Activated CD8-positive, alpha-beta memory T cell treated with anti-CD3 and anti-CD28 coated beads for 4 hours (primary cell): ENCODE measurements at places on chromosomes 2 and 18.

DNA sequence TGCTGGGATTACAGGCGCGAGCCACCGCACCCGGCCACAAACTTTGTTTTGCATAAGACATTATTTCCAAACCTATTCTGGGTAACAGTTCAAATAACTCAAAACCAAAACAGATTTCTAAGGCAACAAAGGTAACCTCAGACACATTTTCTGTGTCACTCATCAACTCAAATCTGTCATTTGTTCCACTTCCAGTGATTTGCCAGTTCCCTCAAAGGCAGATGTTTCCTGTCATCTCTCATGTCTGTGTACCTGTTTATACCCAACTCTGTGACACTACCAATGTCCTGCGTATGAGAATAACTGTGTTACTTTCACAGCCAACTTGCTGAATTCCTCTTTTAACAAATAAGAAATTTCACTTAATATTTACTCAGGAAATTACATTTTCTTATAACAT, 54.4 kb downstream of the SCN3A start:
- DNase-seq: no peak

GRCh38 chr2:208006337-208006736, 19.0 kb downstream of the PLEKHM3 start:
- DNase-seq: no peak

- no peak for DNase-seq
Observed at GRCh38 chr18:59458575-59458974, 99.5 kb upstream of the LMAN1 start.

- no peak for DNase-seq
Observed at GRCh38 chr2:161138429-161138828, 21.8 kb upstream of the TANK start.

- DNase-seq: no peak
Observed at GRCh38 chr18:79816092-79816491, 18.4 kb downstream of the KCNG2 start.

GRCh38 chr2:196618661-196619060, 20.9 kb upstream of the CCDC150 start:
- DNase-seq: no peak

DNA sequence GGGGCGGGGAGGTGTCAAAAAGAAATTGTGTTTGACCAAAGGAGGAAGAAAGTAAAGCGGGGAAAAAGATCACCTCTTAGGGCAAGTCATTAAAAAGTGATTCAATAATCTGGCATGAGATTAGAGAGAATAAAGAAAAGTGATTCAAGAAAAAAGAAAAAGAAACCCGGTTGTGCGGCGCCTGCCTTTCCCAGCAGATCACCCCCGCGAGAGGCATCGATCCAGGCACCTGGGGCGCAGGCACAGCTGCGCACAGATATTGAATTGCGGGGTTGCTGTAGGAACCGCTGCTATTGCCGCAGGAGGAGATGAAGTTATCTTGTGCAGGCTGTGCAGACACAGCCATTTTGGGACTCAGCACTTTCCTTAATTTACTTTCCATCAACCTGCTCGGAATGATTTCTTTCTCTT, 71.2 kb downstream of the PLB1 start:
- DNase-seq: no peak

GRCh38 chr18:74328206-74328605, 12.6 kb downstream of the C18orf63 start:
- DNase-seq: no peak

GRCh38 chr2:5683471-5683870, 8.7 kb upstream of the SOX11 start:
- no peak for DNase-seq

GRCh38 chr18:25284861-25285550, 67.0 kb downstream of the ZNF521 start:
- no peak for DNase-seq

- DNase-seq: no peak
Observed at GRCh38 chr2:200728630-200729029, 83.1 kb upstream of the BZW1 start.

- DNase-seq: no peak
Observed at GRCh38 chr2:213649176-213649575, 364.9 kb downstream of the SPAG16 start.

DNA sequence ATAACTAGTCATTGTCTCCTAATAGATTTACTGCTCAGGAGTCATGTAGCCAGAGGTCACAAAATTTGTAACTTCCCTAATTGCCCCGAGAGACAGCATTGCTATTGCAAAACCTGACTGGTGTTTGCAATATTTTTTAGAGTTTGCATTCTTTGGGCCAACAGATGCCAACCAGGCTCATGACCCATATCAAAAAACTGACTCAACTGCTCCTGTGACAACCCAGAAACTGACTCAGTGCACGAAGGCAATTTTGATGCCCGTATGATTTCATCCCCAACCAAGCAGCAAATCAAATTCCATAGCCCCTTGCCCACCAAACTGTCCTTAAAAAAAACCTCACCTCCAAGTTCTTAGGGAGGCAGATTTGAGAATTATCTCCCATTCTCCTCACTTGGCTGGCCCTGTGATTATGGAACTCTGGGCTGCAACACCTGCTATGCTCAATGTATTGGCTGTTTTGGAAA, 951.3 kb downstream of the TSN start:
- DNase-seq: no peak

DNA sequence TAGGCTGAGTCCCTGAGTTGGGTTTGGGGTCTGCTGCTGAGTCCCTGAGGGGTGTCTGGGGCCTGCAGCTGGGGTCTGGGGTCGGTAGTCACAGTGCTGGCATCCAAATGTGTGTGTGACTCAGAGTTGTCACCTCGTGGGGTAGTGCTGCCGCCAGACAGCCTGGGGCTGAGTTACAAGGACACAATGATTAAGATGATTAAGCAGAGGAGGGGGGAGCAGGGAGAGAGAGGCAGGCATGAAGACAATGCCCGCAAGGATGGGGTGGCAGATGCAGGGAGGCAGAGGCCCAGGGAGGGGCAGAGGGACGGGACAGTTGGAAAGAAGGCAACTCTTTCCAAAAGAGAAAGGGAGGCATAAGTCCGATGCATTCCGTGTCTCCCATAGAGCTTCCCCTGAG, 120.2 kb downstream of the CELF4 start:
- DNase-seq: no peak

DNA sequence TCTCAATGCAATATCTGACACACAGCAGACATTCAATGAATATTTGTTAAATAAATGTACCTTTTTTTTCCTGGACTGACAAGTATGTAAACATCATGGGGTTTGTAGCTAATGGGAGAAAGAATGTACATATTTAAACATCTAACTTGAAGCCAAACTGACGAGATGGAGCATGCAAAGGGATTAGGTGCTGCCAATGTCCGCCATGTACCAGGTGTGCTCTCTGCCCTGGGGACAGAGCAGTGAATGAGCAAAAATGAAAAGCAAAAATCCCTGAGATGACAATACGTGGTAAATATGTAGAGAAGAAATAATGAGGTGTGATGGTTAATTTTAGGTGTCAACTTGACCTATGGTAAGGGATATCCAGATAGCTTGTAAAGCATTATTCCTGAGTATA, 247.4 kb upstream of the CELF4 start:
- DNase-seq: no peak

DNA sequence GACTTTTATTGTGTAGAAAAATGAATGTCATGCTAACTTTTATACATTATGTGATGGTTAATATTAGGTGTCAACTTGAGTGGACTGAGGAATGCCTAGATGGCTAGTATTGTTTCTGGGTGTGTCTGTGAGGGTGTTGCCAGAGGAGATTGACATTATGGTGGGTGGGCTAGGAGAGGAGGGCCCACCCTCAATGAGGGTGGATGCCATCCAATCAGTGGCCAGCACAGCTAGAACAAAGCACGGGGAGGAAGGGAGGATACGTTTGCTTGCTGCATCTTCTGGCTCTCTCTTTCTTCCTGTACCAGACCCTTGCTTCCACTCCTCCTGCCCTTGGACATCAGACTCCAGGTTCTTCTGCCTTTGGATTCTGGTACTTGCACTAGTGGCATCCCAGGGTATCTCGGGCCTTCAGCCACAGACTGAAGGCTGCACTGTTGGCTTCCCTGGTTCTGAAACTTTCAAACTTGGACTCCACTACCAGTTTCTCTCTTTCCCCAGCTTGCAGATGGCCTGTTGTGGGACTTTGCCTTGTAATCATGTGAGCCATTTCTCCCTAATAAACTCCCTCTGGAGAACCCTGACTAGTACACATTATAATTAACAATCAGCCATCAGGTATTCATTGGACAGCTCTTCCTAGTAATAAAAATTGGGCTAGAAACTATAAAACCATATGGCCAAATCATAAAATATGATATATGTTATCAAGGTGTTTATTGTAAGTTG, 31.7 kb upstream of the ZCCHC2 start:
- no peak for DNase-seq

GRCh38 chr2:30280596-30281434, 49.5 kb downstream of the LBH start:
- no peak for DNase-seq

- DNase-seq: no peak
Observed at GRCh38 chr18:74797577-74798151, 200.0 kb downstream of the ZNF407 start.

GRCh38 chr2:45743531-45744396, 92.3 kb downstream of the PRKCE start:
- DNase-seq: no peak

GRCh38 chr2:105852066-105852465, 107.4 kb downstream of the NCK2 start:
- DNase-seq: no peak

GRCh38 chr18:11946756-11947155, 34.6 kb upstream of the IMPA2 start:
- no peak for DNase-seq

GRCh38 chr2:74130211-74130995, 17.3 kb downstream of the BOLA3 start:
- DNase-seq: no peak

DNA sequence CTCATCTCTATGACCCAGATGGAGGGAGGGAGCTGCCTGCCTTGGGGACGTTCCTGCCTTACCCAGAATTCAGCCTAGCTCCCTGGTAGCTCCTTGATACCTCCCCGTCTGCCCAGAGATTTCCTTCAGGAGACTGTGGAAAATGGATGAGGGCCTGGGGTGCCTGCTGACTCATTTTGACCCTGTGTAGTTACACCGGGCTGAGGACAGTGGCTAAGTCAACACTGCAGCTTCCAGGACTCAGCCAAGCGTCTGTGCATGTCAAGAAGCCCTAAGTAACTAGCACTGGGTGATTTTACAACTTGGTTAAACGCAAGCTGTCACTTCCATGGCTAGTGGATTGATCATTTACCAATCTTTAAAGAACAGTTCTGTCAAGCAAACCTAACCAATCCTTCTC, 23.3 kb upstream of the EPAS1 start:
- no peak for DNase-seq

DNA sequence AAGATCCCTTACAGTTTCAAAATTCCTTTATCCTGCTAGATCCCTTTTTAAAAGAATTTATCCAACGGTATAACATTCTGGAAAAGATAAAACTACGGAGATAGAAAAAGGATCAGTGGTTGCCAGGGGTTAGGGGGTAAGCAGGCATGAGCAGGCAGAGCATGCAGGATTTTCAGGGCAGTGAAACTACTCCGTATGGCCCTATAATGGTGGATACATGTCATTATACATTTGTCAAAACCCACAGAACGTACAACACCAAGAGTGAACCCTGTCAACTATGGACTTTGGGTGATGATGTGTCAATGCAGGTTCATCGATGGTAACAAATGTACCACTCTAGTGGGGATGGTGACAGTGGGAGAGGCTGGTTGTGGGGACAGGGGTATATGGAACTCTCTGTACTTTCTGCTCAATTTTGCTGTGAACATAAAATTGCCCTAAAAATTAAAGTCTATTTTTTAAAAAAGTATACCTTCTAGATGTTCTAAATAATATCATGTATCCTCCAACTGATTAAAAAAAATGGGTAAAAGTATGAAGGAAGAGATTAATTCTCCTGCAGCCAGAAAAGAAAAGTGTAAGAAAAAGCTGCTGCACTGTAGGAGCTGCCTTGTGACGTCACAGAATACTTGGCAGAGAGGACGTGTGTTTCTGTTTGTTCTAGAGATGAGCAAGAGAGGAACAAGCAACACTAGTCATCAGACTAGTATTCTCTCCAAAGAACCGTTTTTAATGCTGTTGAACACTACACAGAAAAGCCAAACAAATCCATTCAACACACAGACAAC, 23.6 kb downstream of the ANKRD44 start:
- DNase-seq: no peak

DNA sequence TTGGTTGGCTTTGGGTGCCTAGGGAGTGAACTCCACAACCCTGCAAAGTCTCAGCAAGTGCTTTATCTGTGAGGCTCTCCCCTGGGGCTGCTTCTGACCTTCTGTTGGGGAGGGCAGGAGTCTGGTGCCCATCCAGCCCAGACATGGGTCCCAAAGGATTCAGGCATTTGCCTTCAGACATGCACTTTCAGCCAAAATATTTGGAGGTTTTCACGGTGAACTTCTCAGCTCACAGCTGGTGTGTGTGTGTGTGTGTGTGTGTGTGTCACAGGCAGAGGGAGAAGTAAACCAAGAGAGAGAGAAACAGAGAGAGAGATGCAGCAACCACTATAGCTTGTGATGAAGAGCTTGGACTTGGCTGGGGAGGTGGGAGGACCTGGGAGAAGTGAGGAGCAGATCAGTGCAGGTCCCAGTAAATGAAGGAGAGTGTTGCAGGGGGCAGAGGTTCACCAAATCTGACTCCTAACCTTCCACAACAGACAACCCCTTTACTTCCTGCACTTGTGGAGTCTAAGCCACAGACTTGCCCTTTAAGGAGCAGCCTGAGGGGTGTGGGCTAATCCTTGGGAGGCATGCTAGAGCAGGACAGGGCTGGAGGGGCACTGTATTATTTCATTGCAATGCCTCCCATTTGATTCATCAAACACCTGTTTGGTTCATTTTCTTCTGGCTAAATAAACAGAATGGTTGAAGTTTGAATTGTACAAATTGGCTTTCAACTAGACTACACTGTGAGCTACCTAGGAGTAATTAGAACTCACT, 14.1 kb downstream of the SLC9A4 start:
- no peak for DNase-seq

DNA sequence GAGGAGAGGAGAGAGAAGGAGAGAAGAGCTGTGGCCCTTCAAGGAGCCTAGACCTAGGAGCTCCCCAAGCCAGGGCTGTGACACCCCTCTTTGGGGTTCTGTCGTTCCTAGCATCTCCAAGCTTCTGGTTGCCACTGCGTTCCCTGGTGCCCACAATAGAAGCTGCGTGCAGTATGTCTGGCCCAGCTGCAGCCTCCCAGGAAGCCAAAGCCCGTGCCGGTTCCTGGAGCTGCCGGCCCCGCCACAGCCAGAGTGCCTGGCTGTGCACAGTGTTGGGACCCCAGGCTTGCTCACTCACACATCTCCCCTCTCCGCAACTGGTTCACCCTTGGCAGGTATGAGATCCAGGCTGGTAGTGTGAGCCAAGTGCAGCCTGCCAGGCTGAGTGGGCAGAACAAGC, 367.7 kb upstream of the MC4R start:
- no peak for DNase-seq

DNA sequence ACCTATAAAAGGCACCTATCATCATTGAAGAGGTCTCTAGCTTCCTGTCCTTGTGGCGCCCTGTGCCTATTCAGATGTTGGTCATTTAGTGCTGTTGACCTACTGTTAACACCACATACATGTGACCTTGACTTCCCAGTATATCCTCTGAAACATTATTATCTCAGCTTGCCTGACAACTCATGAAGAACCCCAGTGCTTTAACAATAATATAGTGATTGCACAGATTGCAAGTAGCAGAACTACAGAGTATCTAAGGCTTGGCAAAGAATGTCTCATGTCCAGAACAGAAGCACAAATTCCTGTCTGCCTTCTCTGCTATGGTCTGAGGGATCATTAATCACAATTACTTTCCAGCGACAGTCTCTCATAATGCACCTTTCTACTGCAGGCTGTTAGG, 165.3 kb downstream of the LCLAT1 start:
- DNase-seq: no peak

- no peak for DNase-seq
Observed at GRCh38 chr2:237451643-237452469, 35.2 kb upstream of the MLPH start.

GRCh38 chr2:232455426-232456255, at the start of gene ALPI:
ALPI (plus strand) TSS chr2:232456153; CDS start chr2:232456200, 47 bp downstream.
- no peak for DNase-seq
